ENCODE measurements at places on chromosomes 1 and 21. TPM values are rescaled to one million over a fixed set of nuclear protein-coding genes. Genes with fewer than 3 reads are reported as not detected.

- H3K27ac ChIP-seq: no peak overlapping the region
- peaks cover 4% of the 10 kb centered on the region for H3K36me3 ChIP-seq
- no peak overlapping the region for H3K4me3 ChIP-seq
- no peaks in the 10 kb centered on the region for H3K27me3 ChIP-seq
Measured at GRCh38 chr1:93474321-93474720, 26.4 kb downstream of the FNBP1L start.

RHOU gene
- 1.0 TPM for total RNA-seq

TMEM269 gene
- 0.32 TPM for total RNA-seq

SPRR5 gene
- not detected for total RNA-seq
